Myometrial cell (primary cell): ENCODE measurements at places on chromosomes 11 and 22. TPM values are rescaled to one million over a fixed set of nuclear protein-coding genes. Genes with fewer than 3 reads are reported as not detected.

The RAB38 gene
- total RNA-seq = 1.4 and 2.1 TPM in 2 replicates

The FOLR2 gene
- not detected in 2 replicates for total RNA-seq

The RFPL2 gene
- total RNA-seq = not detected in 2 replicates

The KRTAP5-8 gene
- total RNA-seq = not detected in 2 replicates

The PRAME gene
- not detected in 2 replicates for total RNA-seq

The KDM4F gene
- not detected in 2 replicates for total RNA-seq

The SPA17 gene
- 32.0 and 46.1 TPM in 2 replicates for total RNA-seq

The CENPM gene
- 43.1 and 43.8 TPM in 2 replicates for total RNA-seq

The PLAAT3 gene
- 6.6 and 12.2 TPM in 2 replicates for total RNA-seq

The TRIM49 gene
- total RNA-seq = not detected in 2 replicates

The RFPL1 gene
- total RNA-seq = not detected in 2 replicates

The RPS6KA4 gene
- total RNA-seq = 60.1 and 60.8 TPM in 2 replicates

The SLC22A25 gene
- not detected in 2 replicates for total RNA-seq

The TECTA gene
- under 0.01 and 0.18 TPM in 2 replicates for total RNA-seq

The SCGB1D2 gene
- total RNA-seq = not detected in 2 replicates

The P2RY2 gene
- total RNA-seq = not detected in 2 replicates

The OR8K3 gene
- total RNA-seq = not detected in 2 replicates

The COMT gene
- total RNA-seq = 315 and 400 TPM in 2 replicates

The OR9G1 gene
- not detected in 2 replicates for total RNA-seq

The IL18BP gene
- total RNA-seq = 0.86 and 0.89 TPM in 2 replicates

The ACRV1 gene
- total RNA-seq = not detected in 2 replicates

The MMP13 gene
- not detected in 2 replicates for total RNA-seq

The RAG1 gene
- 0.29 and 0.89 TPM in 2 replicates for total RNA-seq

The PNPLA5 gene
- total RNA-seq = not detected in 2 replicates

The BACE1 gene
- total RNA-seq = 29.2 and 36.6 TPM in 2 replicates

The APOBEC3H gene
- total RNA-seq = 0.53 and 4.0 TPM in 2 replicates

The MLC1 gene
- 0.29 TPM in 1 of 2 replicates, not detected in the other for total RNA-seq

The C1QTNF5 gene
- 10.7 and 12.9 TPM in 2 replicates for total RNA-seq

The THRSP gene
- total RNA-seq = not detected in 2 replicates

The CYTH4 gene
- 0.53 and 1.2 TPM in 2 replicates for total RNA-seq

The P2RX6 gene
- 1.2 TPM in 1 of 2 replicates, not detected in the other for total RNA-seq

The OR8G1 gene
- total RNA-seq = not detected in 2 replicates

The CDC42BPG gene
- 0.18 and 0.29 TPM in 2 replicates for total RNA-seq

The IL10RA gene
- total RNA-seq = not detected in 2 replicates

The ATXN10 gene
- total RNA-seq = 114 and 115 TPM in 2 replicates

The CASP12 gene
- total RNA-seq = not detected in 2 replicates

The LRRC4C gene
- total RNA-seq = not detected in 2 replicates

The TEX12 gene
- not detected in 2 replicates for total RNA-seq

The ATM gene
- total RNA-seq = 24.8 and 44.7 TPM in 2 replicates

The UBXN1 gene
- total RNA-seq = 97.7 and 109 TPM in 2 replicates

The MS4A3 gene
- not detected in 2 replicates for total RNA-seq

The OR51A4 gene
- total RNA-seq = not detected in 2 replicates

The TBC1D22A gene
- total RNA-seq = 16.4 and 16.5 TPM in 2 replicates

The TTC36 gene
- total RNA-seq = not detected in 2 replicates

The RBFOX2 gene
- 118 and 124 TPM in 2 replicates for total RNA-seq

The SEPTIN5 gene
- total RNA-seq = 16.5 and 26.2 TPM in 2 replicates

The LMNTD2 gene
- 0.29 TPM in 1 of 2 replicates, not detected in the other for total RNA-seq
